Activated naive CD4-positive, alpha-beta T cell treated with anti-CD3 and anti-CD28 coated beads, Interleukin-2, amount 10 ng/mL, durations not matched to agents 5 hours and 36 hours (primary cell): ENCODE measurements at places on chromosomes 12 and 14. TPM values are rescaled to one million over a fixed set of nuclear protein-coding genes. Genes with fewer than 3 reads are reported as not detected.

The RNASE2 gene
- not detected for total RNA-seq

The KRT71 gene
- total RNA-seq = not detected

The MIP gene
- total RNA-seq = not detected

The INSM2 gene
- not detected for total RNA-seq

The NAV3 gene
- not detected for total RNA-seq

The ACSS3 gene
- total RNA-seq = not detected

The RNASE11 gene
- not detected for total RNA-seq

The BDKRB2 gene
- not detected for total RNA-seq

The PRB2 gene
- total RNA-seq = not detected

The ZC2HC1C gene
- total RNA-seq = 1.2 TPM

The IL22 gene
- not detected for total RNA-seq

The PTGDR gene
- total RNA-seq = 0.36 TPM

The SLC25A47 gene
- total RNA-seq = not detected

The KCNC2 gene
- total RNA-seq = not detected

The CYP46A1 gene
- total RNA-seq = 0.36 TPM

The DRAM1 gene
- 1.7 TPM for total RNA-seq

The CCDC175 gene
- not detected for total RNA-seq

The SLCO1B1 gene
- total RNA-seq = not detected

The BATF gene
- total RNA-seq = 33.6 TPM

The MANSC1 gene
- 0.14 TPM for total RNA-seq

The NRIP2 gene
- total RNA-seq = not detected

The GLS2 gene
- total RNA-seq = 1.8 TPM

The TRPV4 gene
- not detected for total RNA-seq

The LPAR5 gene
- 7.5 TPM for total RNA-seq

The MEG3 gene
- total RNA-seq = not detected

The CLEC4C gene
- not detected for total RNA-seq
